Activated B cell treated with CpG ODN at 0.5 μM for 24 hours (primary cell): ENCODE measurements at places on chromosomes 5 and 9.

DNA sequence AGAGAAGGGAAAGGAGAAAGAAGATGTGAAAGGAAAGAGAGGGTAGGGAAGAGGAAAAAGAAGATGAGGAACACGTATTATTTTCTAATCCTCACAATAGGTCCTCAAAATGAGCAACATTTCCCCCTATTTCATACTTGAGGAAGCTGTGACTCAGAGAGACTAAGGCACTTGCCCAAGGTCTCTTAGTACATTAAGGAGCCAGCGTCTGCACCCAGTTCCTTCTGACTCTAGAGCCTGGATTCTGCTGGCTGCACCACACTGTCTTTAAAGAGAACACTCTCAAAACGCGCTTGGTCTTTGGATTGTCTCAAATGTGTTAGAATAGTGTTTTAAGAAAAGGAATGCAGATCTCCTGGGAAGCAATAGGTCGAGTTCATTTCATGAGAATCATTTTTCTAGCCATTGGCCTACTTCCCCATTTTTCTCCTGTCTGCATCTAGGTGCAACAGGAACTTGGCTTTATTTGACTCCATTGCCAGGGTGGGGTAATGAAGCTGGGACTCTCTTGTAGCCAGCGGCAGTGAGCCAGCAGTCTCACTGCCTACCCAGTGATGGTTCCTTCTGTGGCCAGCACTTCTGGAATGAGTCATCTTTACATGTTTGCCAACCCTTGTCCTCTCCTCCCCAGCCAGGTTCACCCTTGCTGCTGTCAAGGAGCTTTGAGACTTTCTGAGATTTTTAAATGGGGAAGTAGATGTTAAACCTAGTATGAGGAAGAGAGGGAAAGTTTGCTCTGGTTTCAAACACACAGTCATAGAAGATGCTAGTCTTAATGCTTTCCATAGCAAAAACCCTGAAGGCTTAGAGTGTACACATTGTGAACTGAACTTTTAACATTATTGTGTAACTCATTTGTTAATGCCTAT is 82.7 kb downstream of the DOCK8 start:
- DNase-seq = peak; percentile 42
- H3K4me3 ChIP-seq = peak overlapping the region; percentile 76
- peak overlapping the region; percentile 89 for H3K27ac ChIP-seq
- peaks cover 74% of the 10 kb centered on the region for H3K36me3 ChIP-seq
- peaks cover 40% of the 10 kb centered on the region for H3K4me1 ChIP-seq

- peaks cover 20% of the 10 kb centered on the region for H3K36me3 ChIP-seq
- peaks cover 25% of the 10 kb centered on the region for H3K4me1 ChIP-seq
- H3K4me3 ChIP-seq = peak overlapping the region; percentile 62
- no peak overlapping the region for H3K27ac ChIP-seq
- no peak for DNase-seq
- H3K27me3 ChIP-seq = no peaks in the 10 kb centered on the region
Observed at GRCh38 chr9:19101203-19101602, 1.5 kb downstream of the HAUS6 start.

DNA sequence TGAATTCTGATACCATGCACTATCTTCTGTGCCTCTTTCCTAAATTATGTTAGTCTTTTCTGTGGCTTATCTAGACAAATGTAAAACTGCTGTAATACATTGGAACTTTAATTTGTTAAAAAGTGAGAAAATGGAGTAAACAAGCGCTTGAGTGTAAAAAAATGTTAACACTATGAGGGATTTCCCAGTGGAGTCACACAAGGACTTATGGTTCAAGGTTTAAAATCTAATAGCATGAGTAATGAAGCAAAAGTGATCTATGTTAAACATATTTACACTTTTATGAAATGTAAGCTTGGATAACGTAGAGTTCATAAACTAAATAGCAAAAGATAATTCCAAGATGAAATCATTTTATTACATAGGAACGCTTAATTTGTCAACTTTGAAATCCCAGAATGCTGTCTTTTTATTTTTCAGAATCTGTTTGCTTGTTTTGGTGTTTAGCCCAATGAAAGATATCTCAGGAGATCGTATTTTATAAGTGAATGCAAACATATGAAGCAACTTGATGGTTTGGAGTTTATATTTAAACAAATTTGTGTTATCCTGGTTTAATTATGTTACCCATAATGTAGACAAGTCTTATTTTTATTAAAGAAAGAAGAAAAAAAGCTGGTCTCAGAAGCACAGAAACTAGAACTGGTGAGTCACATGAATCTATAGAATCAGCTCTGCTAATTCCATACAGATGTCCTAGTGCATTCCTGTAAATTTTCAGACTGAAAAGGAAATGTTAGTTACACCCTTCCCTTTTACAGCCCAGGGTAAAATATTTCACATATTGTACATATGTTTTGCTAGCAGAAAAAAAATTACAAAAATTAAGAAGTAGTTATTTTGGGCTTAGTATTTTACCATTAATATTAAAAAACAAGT is 34.2 kb upstream of the FBN2 start:
- H3K4me1 ChIP-seq = no peaks in the 10 kb centered on the region
- no peak overlapping the region for H3K27ac ChIP-seq
- DNase-seq = no peak

DNA sequence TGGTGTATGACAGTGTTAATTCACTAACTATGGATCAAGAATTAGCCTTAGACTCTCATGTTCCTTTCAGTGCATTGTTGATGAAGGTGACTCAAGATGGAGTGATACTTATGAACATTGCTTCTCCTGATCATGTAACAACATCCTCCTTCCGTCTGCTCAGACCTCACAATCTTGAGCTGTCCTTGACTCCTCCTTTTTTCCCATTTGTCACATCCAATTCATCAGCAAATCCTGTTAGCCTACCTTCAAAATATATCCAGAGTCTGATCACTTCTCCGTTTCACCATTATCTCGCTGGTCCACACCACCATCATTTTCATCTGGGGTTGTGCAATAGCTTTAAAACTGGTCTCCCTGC is 9.2 kb upstream of the SEMA6A start:
- H3K4me3 ChIP-seq = no peak overlapping the region
- peaks cover 30% of the 10 kb centered on the region for H3K27me3 ChIP-seq
- no peak for DNase-seq
- no peaks in the 10 kb centered on the region for H3K4me1 ChIP-seq
- no peaks in the 10 kb centered on the region for H3K36me3 ChIP-seq

DNA sequence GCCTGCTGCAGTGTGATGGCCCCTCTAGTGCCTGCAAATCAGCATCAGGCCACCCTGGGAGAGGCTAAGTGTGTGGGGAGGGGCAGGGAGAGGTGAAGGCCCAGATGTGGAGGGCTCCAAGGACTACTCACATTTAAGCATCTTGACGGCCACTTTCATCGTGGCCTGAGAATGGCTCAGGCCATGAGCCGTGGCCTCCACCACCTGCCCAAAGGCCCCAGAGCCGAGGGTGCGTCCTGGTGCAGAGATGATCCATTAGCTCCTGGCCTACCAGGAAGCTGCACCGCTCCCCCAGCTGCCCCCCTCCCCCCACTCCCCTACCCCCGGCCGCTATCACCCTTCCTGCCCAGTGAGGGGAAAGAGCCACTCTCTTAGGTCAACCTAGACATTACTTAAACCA is 31.0 kb downstream of the PDGFRB start:
- DNase-seq = no peak
- no peak overlapping the region for H3K4me3 ChIP-seq
- H3K36me3 ChIP-seq = no peaks in the 10 kb centered on the region
- no peak overlapping the region for H3K27ac ChIP-seq
- H3K4me1 ChIP-seq = no peaks in the 10 kb centered on the region
- no peaks in the 10 kb centered on the region for H3K27me3 ChIP-seq

GRCh38 chr5:16160706-16161105 is 18.9 kb downstream of the MARCHF11 start:
- no peak for DNase-seq
- H3K4me3 ChIP-seq = no peak overlapping the region
- no peaks in the 10 kb centered on the region for H3K27me3 ChIP-seq
- H3K27ac ChIP-seq = no peak overlapping the region

GRCh38 chr9:4301971-4302427 is 2.1 kb upstream of the GLIS3 start:
- H3K27ac ChIP-seq = no peak overlapping the region
- no peak for DNase-seq
- H3K36me3 ChIP-seq = no peaks in the 10 kb centered on the region
- H3K27me3 ChIP-seq = peaks cover 35% of the 10 kb centered on the region
- no peak overlapping the region for H3K4me3 ChIP-seq

DNA sequence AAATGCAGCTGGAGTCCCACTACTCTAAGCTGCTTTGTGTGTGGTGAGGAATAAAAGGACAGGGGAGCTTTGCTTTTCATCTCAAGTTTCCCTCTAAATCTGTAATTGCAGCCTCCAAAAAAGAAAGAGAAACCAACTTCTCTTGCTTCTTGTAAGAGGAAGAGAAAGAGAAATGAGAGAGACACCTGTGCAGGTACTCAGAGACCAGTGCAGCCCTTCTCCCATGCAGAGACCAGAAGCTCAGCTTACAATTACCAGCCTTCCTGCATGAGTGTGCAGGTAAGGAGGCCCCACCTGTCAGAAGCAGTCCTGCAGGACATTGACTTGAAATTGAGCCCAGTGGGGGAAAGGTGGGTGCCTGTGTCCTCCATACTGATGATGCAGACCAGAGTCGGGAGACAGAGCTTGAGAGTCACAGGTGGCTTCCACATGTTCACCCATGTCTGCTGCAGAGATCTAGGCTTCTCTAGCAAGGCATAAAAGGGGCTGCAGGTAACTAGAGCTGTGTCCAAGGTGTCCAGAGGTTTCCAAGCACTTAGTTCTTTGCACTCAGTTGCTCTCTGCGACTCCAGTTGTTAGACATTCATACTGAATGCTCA is 15.3 kb upstream of the MED10 start:
- H3K36me3 ChIP-seq = no peaks in the 10 kb centered on the region
- peaks cover 5% of the 10 kb centered on the region for H3K4me1 ChIP-seq
- H3K4me3 ChIP-seq = no peak overlapping the region
- DNase-seq = no peak
- peaks cover 35% of the 10 kb centered on the region for H3K27me3 ChIP-seq
- no peak overlapping the region for H3K27ac ChIP-seq

- no peak overlapping the region for H3K27ac ChIP-seq
- H3K4me3 ChIP-seq = no peak overlapping the region
- no peak for DNase-seq
- no peaks in the 10 kb centered on the region for H3K36me3 ChIP-seq
Observed at GRCh38 chr5:53360811-53361210, 119.6 kb upstream of the FST start.

DNA sequence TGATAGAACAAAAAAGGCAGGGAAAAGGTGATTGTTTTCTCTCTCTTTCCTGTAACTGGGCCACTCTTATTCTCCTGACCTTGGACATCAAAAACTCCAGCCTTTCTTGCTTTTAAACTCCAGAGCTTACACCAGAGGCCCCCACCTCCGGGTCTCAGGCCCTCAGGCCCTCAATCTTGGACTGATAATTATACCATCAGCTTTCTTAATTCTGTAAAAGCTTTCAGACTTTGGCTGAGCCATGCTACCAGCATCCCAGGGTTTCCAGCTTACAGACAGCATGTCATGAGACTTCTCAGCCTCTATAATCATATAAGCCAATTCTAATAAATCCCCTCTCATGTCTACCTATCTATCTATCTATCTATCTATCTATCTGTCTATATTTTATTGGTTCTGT is 137.7 kb downstream of the SNX18 start:
- H3K4me1 ChIP-seq = peaks cover 34% of the 10 kb centered on the region
- no peak for DNase-seq
- H3K27ac ChIP-seq = no peak overlapping the region
